ENCODE measurements at places on chromosomes 2 and 18.

GRCh38 chr2:63591566-63592175, 2.9 kb downstream of the MDH1 start:
- no peak for DNase-seq

DNA sequence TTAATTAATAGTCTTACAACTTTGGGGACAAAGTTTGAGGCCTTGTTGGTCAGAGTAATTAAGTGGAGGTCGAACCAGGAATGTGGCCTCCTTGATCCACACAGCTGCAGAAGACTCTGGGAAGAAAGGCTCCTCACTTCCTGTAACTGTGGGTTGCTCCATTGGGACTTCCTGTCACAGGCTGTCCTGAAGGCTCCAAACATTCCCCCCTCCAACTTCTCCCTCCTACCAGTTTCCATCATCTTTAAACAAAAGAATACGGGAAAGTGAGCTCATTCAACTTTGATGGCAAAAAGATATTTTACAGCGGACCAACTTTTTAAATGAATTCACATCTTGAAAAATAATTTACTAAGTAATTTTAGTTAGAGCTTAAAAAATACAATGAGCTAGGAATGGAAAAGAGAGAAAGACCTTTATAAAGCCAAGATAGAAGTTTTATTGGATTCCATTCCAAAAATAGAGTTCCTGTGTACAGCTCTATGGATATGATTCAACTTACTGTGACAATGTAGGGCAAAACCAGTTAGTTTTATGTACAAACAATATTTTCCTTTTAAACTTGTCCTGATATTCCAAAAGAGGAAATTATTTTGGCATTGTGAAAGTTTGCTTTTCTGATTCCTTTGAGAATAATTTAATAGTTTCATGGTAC, 212.0 kb upstream of the NABP1 start:
- no peak for DNase-seq

DNA sequence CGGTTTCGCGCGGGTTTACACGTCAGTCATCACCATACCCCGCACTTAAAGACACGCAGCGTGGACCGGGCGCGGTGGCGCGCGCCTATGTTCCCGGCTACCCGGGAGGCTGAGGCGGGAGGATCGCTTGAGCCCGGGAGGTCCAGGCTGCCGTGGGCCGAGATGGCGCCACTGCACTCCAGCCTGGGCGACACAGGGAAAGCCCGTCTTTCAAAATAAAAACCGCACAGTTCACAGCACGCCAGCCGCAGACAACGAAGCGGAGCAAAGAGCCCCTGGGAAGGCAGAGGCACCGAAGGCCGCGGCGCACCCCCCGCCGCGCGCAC, 328 bp downstream of the DTYMK start:
- no peak for DNase-seq

GRCh38 chr2:67755156-67755882, 307.5 kb downstream of the C1D start:
- DNase-seq = no peak

- no peak for DNase-seq
These were observed 170.7 kb upstream of the FSIP2 start for GRCh38 chr2:185567940-185568339.

GRCh38 chr2:232699110-232699509, 2.0 kb downstream of the GIGYF2 start:
- no peak for DNase-seq

DNA sequence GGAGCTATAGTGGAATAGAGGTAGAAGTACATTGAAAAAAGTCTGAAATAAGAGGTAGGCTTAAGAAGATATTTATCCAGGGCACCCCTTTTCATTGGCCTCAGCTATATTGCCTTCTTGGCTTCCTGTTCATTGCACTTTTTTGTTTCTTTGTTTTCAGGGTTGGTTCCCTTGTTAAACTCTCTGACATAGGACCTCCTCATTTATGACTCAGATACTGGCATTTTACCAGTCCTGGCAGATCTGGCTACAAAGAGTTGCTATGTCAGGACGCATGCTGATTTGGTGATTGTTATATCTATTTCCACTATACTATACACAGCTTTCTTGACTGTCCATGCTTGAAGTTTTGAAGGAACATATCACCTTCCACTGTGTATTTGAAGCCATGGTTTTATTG, 60.0 kb downstream of the GCA start:
- no peak for DNase-seq

GRCh38 chr2:36658277-36658748, 38.2 kb upstream of the VIT start:
- DNase-seq = no peak

- no peak for DNase-seq
These were observed 237.9 kb downstream of the TPGS2 start for GRCh38 chr18:36590621-36591580.
